ENCODE measurements at places on chromosomes 1 and 21.

DNA sequence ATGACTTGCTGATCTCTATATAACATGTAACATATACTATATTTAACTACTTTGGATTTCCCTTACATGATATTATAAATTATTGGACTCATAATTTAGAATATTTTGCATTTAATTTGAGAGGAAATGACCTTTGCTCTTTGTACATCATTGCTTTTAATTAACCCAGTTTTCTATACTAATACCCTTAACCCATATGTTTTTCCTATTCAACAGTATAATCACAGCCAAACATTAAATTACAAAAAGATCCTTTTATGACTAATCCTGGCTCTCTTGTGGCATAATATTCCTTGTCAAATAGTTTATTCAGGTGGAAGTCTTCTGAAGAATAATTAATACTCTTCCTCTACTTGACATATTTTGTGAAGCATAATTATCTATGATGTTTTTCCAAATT is 56.0 kb upstream of the GPR52 start:
- DNase-seq, result no peak

DNA sequence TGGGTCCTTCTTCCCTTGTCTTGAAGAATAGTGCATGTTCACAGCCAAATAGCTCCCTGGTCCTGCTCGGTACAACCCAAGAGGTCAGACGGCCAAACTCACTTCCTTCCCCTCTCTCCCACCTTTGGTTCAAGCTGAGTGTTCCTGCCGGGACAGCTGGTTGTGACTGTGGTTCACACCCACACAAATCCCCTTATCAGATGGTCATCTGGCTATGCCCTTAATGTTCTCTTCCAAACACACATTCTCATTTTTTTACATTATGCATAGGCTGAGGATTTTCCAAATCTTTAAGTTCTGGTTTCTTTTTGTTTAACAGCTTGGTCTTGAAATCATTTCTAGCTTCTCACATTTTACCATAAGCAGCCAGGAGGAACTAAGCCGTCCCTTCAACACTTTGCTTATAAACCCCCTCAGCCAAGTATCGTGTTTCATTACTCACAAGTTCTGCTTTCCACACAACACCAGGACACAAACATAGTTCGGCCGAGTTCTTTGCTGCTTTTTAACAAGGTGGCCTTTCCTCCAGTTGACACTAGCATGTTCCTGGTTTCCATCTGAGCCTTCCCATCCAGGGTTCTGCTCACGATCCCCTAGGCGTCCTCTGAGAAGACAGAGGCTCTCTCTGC is 19.7 kb upstream of the TSPEAR start:
- no peak for DNase-seq

DNA sequence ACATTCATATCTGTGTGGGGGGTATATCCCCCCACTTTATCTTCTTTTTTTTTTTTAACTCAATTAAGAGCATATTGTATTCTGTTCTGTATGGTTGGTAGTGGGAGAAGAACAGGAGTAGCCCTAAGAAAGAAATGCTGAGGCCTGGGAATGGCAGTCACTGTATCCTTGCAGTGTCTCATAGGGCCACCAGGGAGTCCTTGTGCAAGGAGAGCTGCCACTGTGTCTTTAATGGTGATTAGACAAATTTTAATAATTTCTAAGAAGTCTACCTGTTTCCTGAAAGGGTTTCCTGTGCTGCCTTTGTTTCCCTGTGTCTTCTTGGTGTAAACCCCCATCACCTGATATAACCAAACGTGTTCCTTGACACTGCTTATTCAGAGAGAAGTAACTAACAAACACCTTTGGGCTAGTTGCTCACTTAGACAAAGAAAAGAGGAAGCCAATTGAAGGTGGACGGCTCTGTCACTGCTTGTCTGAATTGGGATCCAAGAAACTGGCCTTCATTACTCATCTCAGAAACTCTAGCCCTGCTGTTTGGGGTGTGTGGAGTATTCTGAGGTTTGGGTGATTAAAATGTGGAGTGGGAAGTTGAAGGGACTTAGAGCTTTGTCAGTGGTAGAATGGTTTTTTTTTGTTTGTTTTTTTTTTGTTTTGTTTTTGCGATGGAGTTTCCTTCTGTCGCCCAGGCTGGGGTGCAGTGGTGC is 15.2 kb downstream of the GIPC2 start:
- DNase-seq, result no peak

DNA sequence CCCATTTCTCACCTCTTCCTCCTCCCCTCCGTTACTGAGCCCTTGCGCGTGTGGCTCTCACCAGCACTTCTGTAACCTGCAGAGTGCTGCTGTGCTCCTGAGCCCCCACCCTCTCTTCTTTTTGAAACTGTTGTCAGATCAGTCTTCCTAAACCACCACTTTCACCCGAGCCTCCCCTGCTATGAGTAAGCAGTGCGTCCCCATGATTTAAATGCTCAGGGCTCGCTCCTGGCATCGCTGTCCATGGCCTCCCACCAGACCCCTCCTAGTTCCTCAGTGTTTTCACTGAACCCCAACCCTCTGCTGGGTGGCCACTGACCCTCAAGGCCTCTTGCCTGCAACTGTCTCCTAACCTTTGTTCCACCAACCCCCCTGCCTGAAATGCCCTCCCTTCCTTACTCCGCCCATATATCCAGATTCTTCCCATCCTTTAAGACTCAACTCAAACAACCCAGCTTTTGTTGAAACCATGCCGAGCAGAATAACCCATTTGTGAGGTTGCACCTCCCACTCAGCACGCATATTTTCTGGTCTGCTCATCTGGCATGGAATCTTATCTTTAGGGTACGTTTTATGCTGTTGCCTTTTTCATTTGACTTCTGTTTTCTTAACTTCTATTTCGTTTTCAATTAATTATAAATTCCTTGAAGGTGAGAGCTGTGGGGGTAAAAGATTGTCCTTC is 64.5 kb upstream of the FAM3B start:
- DNase-seq, result no peak

DNA sequence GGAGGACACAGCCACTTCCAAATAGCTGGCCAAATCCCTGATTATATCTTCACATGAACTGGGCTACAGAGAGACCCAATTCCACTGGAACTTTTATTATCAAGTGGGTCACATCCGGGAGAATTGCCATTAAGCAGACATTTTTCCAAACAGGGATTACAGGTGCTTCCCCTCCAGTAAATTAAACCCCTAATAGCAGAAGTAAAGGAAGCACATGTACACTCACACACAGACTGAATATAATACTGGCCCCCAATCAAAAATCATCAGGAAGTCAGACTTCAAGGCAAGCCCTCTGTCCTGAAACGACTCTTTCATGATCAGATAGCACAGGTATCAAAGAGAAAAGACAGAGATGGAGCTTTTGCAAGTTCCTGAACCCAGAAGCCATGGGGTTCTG is 118.6 kb upstream of the PPP2R5A start:
- DNase-seq, result no peak

All from activated gamma-delta T cell (primary cell).